Keratinocyte (primary cell): ENCODE measurements at places on chromosomes 11 and 22.

- no peaks in the 10 kb centered on the region for H3K36me3 ChIP-seq
- no peak overlapping the region for H3K4me3 ChIP-seq
- H3K4me1 ChIP-seq: no peaks in the 10 kb centered on the region
- no peaks in the 10 kb centered on the region for H3K27me3 ChIP-seq
- no peak overlapping the region for H3K27ac ChIP-seq
- no peak for DNase-seq
Measured at GRCh38 chr22:27347951-27348350, 453.6 kb downstream of the MN1 start.

DNA sequence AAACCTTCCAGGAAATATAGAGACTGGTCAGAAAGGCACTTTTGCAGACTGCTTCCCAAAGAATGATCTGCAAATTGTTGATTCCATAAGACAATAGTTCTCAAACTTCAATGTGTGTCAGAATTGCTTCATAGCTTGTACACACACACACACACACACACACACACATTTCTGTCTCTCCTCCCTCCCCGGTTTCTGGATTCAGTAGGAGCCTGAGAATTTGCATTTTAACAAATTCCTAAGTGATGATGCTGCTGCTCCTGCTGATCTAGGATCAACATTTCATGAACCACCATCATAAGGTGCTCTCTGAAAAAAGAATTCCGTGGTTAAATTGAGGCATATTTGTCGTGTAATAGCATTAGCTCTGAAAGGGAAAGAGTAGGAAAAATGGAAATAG lies 35.3 kb upstream of the FZD4 start:
- H3K27ac ChIP-seq: no peak overlapping the region
- H3K4me1 ChIP-seq: peaks cover 13% of the 10 kb centered on the region
- H3K4me3 ChIP-seq: no peak overlapping the region
- H3K27me3 ChIP-seq: no peaks in the 10 kb centered on the region

DNA sequence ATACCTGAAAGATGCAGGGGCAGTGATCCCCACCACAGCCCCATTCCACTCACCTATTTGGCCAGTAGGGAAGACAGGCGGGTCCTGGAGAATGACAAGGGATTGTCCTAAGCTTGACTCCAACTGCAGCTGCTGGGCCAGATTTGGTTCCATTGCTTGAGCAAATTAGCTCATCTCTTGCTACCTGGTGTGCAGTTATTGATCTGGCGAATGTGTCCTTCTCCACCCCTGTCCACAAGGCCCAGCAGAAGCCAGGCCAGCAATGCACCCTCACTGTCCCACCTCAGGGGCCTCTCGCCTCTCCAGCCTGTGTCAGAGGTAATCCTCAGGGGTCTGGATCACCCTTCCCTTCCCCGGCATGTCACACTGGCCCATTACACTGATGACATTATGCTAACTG lies 23.3 kb downstream of the TSPAN32 start:
- H3K4me1 ChIP-seq: peaks cover 4% of the 10 kb centered on the region
- H3K36me3 ChIP-seq: no peaks in the 10 kb centered on the region
- H3K27ac ChIP-seq: no peak overlapping the region
- no peak overlapping the region for H3K4me3 ChIP-seq
- no peaks in the 10 kb centered on the region for H3K27me3 ChIP-seq
- DNase-seq: no peak

DNA sequence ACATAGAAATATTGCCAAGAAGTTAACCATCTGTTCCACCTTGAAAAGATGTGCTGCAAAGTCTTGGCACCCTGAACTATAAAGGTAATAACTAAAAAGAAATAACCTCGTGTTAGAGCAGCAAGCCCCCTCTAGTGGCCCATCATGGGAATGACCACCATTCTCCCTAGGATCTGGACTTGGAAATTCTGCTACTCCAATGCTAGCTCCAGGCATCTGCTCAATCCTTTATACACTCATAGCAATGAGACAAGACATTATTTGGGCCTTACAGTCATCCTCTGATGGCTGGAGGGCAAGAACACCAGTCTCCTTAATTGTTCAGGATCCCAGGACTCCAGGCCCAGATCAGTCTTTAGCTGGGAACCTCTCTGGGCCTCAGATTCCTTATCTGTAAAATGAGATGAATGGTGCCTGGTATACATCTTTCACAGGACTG lies 76.0 kb downstream of the CWC15 start:
- H3K4me3 ChIP-seq: no peak overlapping the region
- H3K27me3 ChIP-seq: no peaks in the 10 kb centered on the region
- H3K36me3 ChIP-seq: peaks cover 16% of the 10 kb centered on the region
- no peak for DNase-seq
- H3K4me1 ChIP-seq: no peaks in the 10 kb centered on the region

- H3K36me3 ChIP-seq: peaks cover 4% of the 10 kb centered on the region
- DNase-seq: no peak
- H3K4me3 ChIP-seq: no peak overlapping the region
- H3K4me1 ChIP-seq: peaks cover 4% of the 10 kb centered on the region
- H3K27ac ChIP-seq: no peak overlapping the region
Measured at GRCh38 chr11:5679811-5680210, 5.1 kb downstream of the TRIM5 start.

DNA sequence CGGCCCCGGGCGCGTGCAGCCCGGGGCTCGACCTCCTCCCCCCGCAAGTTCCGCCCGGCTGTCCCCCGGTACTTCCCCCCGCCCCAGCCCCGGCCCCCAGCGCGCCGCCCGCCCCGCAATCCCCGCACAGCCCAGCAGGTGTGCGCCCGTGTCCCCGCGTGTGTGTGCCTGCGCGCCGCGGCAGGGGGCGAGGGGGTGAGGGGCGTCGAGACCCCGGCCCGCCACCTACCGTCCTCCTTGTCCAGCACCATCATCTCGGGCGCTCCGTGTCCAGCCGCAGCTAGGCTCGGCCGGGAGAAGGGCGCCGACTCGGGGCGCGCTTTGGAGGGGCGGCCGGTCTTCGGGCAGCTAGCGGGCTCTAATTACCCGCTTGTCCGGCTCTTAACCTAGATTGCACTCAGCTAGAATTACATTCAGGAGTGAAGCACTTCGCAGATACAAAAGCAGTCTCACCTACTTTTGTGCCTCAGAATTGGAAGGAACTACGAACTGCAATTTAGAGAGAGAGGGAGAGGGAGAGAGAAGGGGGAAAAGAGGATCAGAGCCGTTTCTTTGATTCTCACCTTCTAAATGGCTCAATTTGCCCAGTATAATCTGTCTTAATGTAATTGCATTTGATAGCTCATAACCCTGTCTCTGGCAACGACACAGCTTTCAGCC lies 439 bp downstream of the LMO1 start:
- H3K27me3 ChIP-seq: peaks cover 63% of the 10 kb centered on the region
- H3K27ac ChIP-seq: no peak overlapping the region
- H3K4me3 ChIP-seq: peak overlapping the region; percentile 58
- no peak for DNase-seq

DNA sequence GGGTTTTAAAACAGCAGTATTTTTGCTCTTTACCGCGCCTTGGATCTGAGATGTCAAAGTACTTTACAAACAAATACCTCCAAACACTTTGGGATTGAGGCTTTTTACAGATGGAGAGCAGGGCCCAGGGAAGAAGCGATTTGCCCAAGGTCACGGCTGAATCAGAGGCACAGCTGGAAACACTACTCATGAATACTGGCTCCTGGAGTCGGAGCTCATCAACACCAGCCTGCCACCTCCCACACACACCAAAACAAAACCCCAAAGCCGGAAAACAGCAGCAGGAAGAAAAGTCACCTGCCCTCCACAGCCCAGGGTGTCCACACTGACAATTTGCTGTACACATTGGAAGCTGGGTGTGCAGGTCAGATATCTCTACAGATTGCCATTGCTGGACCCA lies 339.4 kb downstream of the CADM1 start:
- H3K4me1 ChIP-seq: peaks cover 10% of the 10 kb centered on the region
- H3K4me3 ChIP-seq: no peak overlapping the region
- no peak for DNase-seq
- no peaks in the 10 kb centered on the region for H3K27me3 ChIP-seq

- no peak overlapping the region for H3K27ac ChIP-seq
- H3K36me3 ChIP-seq: no peaks in the 10 kb centered on the region
- no peaks in the 10 kb centered on the region for H3K4me1 ChIP-seq
- no peak for DNase-seq
- H3K27me3 ChIP-seq: no peaks in the 10 kb centered on the region
Measured at GRCh38 chr11:70490208-70490607, 91.9 kb downstream of the CTTN start.

DNA sequence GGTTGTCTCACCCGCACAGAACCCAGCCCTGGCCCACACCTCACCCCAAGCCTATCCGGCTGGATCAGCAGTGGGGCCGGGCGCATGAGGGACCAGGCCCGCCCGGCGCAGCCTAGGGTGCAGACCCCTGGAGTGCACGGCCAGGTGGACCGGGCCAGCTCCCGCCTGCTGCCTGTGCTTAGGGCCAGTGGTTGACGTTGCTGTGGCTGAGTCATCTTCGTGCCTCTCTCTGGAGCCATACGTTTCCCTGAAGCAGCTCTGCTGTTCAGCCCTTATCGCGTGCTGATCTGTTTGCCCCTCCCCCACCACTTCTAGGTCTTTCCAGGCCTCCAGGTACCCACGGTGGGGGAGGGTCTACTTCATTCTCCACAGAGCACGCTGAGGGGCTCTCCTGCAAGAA lies 39.5 kb downstream of the CDKN1C start:
- no peak overlapping the region for H3K4me3 ChIP-seq
- H3K27ac ChIP-seq: no peak overlapping the region
- no peak for DNase-seq
- no peaks in the 10 kb centered on the region for H3K36me3 ChIP-seq
- H3K4me1 ChIP-seq: no peaks in the 10 kb centered on the region

DNA sequence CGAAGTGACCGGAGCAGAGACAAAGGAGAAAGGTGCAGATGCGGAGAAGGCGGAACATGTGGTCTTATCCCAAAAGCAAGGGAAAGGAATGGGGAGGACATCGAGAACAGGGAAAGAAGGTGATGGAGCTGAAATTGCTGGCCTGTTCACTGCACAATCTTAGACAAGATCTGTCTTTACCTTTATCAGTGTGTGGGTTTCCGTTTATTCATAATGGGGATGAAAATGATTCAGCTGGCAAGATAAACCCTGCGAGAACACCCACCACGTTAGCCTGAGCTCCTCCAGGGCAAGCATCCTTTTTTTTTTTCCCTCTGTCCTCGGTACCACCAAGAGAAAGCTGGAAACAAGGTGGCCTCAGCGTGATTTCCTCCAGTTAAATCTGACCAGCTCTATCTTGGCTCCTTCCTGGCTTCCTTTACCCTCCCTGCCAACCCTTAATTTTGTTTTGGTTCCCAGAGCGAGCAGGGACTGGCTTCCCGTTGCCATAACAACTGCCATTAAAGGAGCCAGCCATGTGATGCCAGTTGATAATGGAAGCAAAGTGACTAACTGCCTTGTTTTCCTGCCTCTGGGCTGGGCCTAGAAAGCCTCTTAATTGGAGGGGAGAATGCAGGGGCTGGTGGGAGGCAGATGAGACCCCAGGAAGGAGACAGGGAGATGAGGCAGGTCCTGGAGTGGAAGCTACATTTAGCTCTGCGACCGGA lies 4.2 kb downstream of the SGSM1 start:
- H3K27ac ChIP-seq: no peak overlapping the region
- H3K4me3 ChIP-seq: no peak overlapping the region
- no peaks in the 10 kb centered on the region for H3K4me1 ChIP-seq
- DNase-seq: no peak

DNA sequence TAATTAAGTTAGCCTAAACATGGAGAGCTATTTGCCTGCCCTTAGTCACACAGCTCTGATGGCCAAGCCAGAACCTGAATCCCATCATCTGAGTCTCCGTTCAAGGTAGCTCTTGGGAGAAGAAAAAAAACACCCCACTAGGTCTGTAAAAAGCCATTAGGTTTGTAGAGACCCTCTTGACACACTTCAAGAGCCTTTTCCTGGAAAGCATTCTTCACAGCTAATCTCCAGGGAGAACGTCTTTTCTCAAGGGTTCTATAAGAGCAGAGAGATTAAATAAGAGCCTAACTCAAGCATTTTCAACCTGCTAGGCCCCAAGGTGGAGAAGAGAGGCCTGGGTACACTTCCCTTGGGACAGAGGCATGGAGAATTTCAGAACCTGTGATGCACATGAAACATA lies 61.6 kb upstream of the NAV2 start:
- no peak overlapping the region for H3K4me3 ChIP-seq
- H3K27me3 ChIP-seq: no peaks in the 10 kb centered on the region
- no peaks in the 10 kb centered on the region for H3K36me3 ChIP-seq

GRCh38 chr11:115806056-115806455 lies 301.8 kb upstream of the CADM1 start:
- H3K27ac ChIP-seq: no peak overlapping the region
- no peak overlapping the region for H3K4me3 ChIP-seq
- H3K4me1 ChIP-seq: no peaks in the 10 kb centered on the region

DNA sequence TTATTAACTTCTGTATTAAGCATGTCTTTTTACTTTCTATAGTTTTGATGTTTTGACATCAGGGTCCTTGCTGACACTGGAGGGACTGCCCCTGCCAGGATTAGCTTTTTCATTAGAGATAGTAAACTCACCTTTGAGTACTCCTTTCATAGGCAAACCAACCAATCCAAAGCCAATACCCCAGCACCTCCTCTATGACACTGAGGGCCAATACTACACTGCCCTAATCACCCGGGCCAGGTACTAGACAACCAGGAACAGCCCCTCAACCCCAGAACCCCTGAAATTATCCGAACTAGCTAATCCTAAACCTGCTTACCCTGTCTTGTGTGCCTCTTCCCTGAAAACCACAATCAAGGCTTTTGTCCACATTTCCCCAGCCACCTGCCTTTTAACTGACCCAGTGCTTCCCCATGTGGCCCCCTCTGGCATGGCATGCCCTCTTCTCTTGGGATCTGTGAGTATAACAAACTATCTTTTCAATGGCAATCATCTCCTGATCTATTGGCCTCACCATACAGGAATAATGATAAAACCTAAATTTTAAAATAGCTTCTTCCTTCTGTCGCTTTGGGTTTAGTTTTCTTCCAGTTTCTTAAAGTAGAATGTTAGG lies 31.2 kb downstream of the RAB6A start:
- no peak for DNase-seq
- no peaks in the 10 kb centered on the region for H3K27me3 ChIP-seq
- H3K4me1 ChIP-seq: no peaks in the 10 kb centered on the region
- peaks cover 5% of the 10 kb centered on the region for H3K36me3 ChIP-seq
- no peak overlapping the region for H3K4me3 ChIP-seq
- H3K27ac ChIP-seq: no peak overlapping the region

DNA sequence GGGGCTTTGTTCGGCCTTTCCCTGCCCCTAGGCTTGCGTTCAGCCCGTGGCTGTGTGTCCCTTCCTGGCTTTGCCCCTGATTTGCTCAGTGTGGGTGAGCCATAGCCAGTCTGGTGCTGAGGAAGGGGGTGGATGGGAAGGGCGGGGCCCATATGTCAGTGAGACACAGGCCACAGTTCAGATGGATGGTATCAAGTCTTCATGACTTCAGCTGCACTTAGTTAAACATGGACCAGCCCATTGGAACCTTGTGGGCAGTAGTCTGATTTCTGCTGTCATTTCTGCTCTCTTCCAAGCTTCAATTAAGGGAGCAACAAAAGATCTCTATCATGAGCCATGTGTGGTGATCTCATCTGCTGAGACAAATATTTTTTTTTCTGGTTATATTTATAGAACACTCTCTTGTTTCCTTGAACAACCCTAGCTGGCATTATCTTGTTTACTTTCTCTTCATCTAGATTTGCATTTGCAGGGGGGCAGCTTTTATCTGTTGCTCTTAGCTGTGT lies 21.6 kb upstream of the PEX26 start:
- peaks cover 33% of the 10 kb centered on the region for H3K4me1 ChIP-seq
- H3K36me3 ChIP-seq: no peaks in the 10 kb centered on the region
- H3K27me3 ChIP-seq: no peaks in the 10 kb centered on the region
- peak overlapping the region; percentile 59 for H3K27ac ChIP-seq
- no peak for DNase-seq
